ENCODE measurements at places on chromosomes 3 and 15.

- peak; percentile 27 for DNase-seq
Observed at GRCh38 chr3:150970665-150971324, 1.7 kb downstream of the CLRN1 start.

DNA sequence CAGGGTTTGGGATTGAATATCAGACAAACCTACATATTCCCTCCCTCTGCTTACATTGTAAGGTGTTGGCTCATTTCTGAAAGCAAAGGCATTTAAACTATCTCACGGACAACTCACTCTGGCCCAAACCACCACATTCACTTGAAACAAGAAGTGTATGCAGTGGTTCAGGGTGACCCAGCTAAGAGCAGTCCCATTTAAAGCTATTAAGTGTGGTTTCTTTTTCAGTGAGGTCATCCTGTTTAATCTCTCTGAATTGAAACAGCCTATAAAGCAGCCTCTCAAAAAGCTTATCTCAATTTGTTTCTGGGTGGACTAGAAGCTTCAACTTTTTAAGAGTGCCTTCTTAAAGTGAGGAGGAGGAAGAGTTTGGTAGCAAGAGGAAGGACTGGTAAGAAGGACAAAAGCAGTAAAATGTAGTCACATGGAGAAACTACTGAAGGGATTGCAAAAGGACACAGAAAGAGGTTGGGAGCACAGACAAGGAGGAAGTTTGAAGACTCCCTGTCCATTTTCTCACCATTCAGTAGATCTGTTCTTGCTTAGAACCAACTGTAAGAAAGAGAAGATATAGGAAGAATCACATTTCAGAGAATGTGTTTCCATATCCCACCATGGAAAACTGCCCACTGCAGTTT, 151.6 kb downstream of the TMCO5A start:
- DNase-seq: no peak

GRCh38 chr15:101795455-101795854, 7.9 kb upstream of the OR4F6 start:
- DNase-seq: no peak

DNA sequence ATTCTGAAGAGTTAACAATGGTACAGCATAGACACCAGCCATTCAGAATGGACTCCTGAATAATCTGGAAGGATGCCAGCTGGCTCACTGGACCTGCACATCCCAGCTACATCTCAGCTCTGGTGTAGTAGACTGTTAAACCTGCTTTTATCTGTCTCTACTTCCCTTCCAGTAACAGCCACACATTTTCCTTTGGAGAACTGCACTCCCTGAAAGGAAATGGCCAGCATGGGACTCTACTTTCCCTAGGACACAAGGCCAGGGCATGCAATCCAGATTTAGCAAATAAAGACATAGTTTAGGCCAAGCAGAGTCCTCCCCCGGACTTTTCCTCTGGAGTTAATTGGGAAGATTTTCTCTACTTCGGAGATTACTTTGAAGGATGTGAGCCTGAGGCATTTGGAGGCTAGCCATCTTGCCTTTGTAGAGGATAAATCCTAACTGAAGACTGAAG, 82.7 kb upstream of the TCF12 start:
- no peak for DNase-seq

GRCh38 chr15:36256404-36256807, 323.0 kb upstream of the CDIN1 start:
- DNase-seq: no peak

Data from Caki2 (cell line).